ENCODE measurements at places on chromosomes 3 and 15. TPM values are rescaled to one million over a fixed set of nuclear protein-coding genes. Genes with fewer than 3 reads are reported as not detected.

GRCh38 chr3:127027061-127027735 lies 44.3 kb downstream of the PLXNA1 start:
- H3K36me3 ChIP-seq, result peaks cover 69% of the 10 kb centered on the region
- no peak for DNase-seq
- H3K27me3 ChIP-seq, result no peaks in the 10 kb centered on the region
- no peak overlapping the region for H3K27ac ChIP-seq

DNA sequence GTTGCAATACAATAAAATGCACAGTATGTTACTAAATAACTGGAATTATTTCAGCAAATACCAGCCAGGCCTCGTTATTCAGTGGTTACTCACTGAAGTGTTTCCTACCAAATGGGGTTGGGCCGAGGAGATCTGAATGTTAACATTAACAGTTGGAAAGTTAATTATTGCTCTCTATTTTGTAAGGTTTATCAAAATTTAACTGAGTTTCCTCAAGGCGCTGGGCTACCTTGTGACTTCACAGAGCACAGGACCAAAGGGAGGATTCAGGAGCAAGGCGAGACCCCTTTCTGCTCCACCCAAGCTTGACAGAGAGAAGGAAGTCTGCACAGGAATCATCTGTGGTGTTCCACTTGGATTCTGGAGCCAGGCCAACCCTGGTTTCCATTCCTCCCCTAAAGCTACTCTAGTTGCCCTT lies 21.6 kb downstream of the ADAMTS9 start:
- H3K27me3 ChIP-seq, result no peaks in the 10 kb centered on the region
- peaks cover 16% of the 10 kb centered on the region for H3K4me1 ChIP-seq
- H3K27ac ChIP-seq, result no peak overlapping the region
- DNase-seq, result peak; percentile 57
- no peak overlapping the region for H3K4me3 ChIP-seq

DNA sequence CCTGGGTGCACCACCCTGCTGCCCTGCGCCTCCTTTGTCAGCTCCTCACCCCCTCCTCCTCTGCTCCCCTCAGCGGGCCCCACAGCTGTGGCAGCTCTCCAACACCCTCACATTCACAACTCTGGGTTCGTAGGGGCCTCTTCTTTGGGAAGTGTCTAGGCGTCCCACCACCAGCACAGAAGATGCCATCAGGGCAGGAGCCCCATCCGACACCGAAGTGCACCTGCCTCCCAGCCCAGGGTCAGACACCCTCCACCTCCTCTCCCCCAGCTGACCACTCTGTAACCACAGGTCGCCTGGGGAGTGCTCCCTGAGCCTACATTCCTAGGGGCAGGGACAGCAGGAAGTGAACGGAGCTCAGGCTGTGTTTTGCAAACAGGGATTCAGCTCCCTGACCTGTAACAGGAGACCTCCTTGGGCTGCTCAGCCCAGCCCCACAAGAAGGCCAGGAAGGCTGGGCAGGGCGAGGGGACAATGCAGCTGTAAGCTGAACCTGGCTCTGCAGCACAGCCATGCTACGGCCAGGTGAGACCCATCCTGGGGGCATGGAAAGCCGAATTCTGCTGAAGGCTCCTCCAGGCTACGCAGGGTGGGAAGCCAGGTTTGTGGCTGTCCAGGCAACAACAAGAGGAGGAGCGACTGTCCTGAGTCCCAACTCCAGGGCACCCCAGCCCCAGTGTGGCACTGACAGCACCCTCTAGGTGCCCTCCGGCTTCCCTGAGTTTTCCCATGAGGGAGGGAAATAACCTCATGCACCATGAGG lies 269.0 kb downstream of the GOLGA6L6 start:
- no peak for DNase-seq
- no peaks in the 10 kb centered on the region for H3K27me3 ChIP-seq

Gene CCDC39
- total RNA-seq, result 6.7 TPM

- peaks cover 24% of the 10 kb centered on the region for H3K4me1 ChIP-seq
- H3K36me3 ChIP-seq, result peaks cover 29% of the 10 kb centered on the region
- no peak overlapping the region for H3K27ac ChIP-seq
Measured at GRCh38 chr3:58116161-58116955, 94.4 kb downstream of the DNASE1L3 start.

- H3K27me3 ChIP-seq, result no peaks in the 10 kb centered on the region
- H3K36me3 ChIP-seq, result no peaks in the 10 kb centered on the region
- peaks cover 4% of the 10 kb centered on the region for H3K4me1 ChIP-seq
- no peak overlapping the region for H3K4me3 ChIP-seq
- no peak for DNase-seq
- H3K27ac ChIP-seq, result no peak overlapping the region
Measured at GRCh38 chr3:180929376-180929775, 16.9 kb downstream of the FXR1 start.

GRCh38 chr3:120181632-120182031 lies 87.4 kb upstream of the GSK3B start:
- H3K27ac ChIP-seq, result no peak overlapping the region
- H3K36me3 ChIP-seq, result no peaks in the 10 kb centered on the region
- DNase-seq, result no peak
- H3K4me3 ChIP-seq, result no peak overlapping the region
- no peaks in the 10 kb centered on the region for H3K27me3 ChIP-seq
- peaks cover 8% of the 10 kb centered on the region for H3K4me1 ChIP-seq

Gene LYSMD2
- 12.9 TPM for total RNA-seq

Gene DUOX1
- total RNA-seq, result 61.7 TPM

- peak overlapping the region; percentile 90 for H3K4me3 ChIP-seq
- H3K4me1 ChIP-seq, result peaks cover 20% of the 10 kb centered on the region
Measured at GRCh38 chr3:195269375-195270078, 1.4 kb downstream of the XXYLT1 start.

- no peaks in the 10 kb centered on the region for H3K4me1 ChIP-seq
- no peaks in the 10 kb centered on the region for H3K27me3 ChIP-seq
- H3K4me3 ChIP-seq, result no peak overlapping the region
Measured at GRCh38 chr15:32104061-32104995, 74.0 kb downstream of the CHRNA7 start.

- peaks cover 25% of the 10 kb centered on the region for H3K36me3 ChIP-seq
- peak; percentile 73 for DNase-seq
- no peaks in the 10 kb centered on the region for H3K27me3 ChIP-seq
- no peak overlapping the region for H3K4me3 ChIP-seq
- peaks cover 8% of the 10 kb centered on the region for H3K4me1 ChIP-seq
- no peak overlapping the region for H3K27ac ChIP-seq
Measured at GRCh38 chr3:45978006-45978761, 17.4 kb downstream of the FYCO1 start.

DNA sequence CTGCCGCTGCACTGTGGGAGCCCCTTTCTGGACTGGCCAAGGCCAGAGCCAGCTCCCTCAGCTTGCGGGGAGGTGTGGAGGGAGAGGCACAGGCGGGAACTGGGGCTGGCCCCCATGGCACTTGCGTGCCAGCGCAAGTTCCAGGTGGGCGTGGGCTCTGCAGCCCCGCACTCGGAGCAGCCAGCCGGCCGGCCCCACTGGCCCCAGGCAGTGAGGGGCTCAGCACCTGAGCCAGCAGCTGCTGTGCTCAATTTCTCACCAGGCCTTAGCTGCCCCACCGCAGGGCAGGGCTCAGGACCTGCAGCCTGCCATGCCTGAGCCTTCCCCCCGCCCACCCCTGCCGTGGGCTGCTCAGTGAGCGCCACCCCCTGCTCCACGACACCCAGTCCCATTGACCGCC lies 4.6 kb upstream of the GPR156 start:
- no peaks in the 10 kb centered on the region for H3K4me1 ChIP-seq
- no peaks in the 10 kb centered on the region for H3K36me3 ChIP-seq
- no peak for DNase-seq
- H3K27ac ChIP-seq, result no peak overlapping the region
- no peak overlapping the region for H3K4me3 ChIP-seq

Gene EDC3
- 31.9 TPM for total RNA-seq

Gene GOLGA8R
- total RNA-seq, result 9.8 TPM

GRCh38 chr3:123753286-123753685 lies 130.8 kb downstream of the MYLK start:
- no peak overlapping the region for H3K4me3 ChIP-seq
- no peaks in the 10 kb centered on the region for H3K36me3 ChIP-seq
- DNase-seq, result no peak
- no peak overlapping the region for H3K27ac ChIP-seq
- H3K4me1 ChIP-seq, result no peaks in the 10 kb centered on the region

- no peaks in the 10 kb centered on the region for H3K4me1 ChIP-seq
- no peak overlapping the region for H3K27ac ChIP-seq
- H3K4me3 ChIP-seq, result no peak overlapping the region
- no peaks in the 10 kb centered on the region for H3K27me3 ChIP-seq
Measured at GRCh38 chr3:78277801-78278200, 1237.9 kb downstream of the ROBO2 start.

- no peaks in the 10 kb centered on the region for H3K4me1 ChIP-seq
- H3K27me3 ChIP-seq, result no peaks in the 10 kb centered on the region
- no peak overlapping the region for H3K27ac ChIP-seq
- H3K36me3 ChIP-seq, result no peaks in the 10 kb centered on the region
- H3K4me3 ChIP-seq, result no peak overlapping the region
Measured at GRCh38 chr3:22443571-22444233, 692.7 kb upstream of the ZNF385D start.

DNA sequence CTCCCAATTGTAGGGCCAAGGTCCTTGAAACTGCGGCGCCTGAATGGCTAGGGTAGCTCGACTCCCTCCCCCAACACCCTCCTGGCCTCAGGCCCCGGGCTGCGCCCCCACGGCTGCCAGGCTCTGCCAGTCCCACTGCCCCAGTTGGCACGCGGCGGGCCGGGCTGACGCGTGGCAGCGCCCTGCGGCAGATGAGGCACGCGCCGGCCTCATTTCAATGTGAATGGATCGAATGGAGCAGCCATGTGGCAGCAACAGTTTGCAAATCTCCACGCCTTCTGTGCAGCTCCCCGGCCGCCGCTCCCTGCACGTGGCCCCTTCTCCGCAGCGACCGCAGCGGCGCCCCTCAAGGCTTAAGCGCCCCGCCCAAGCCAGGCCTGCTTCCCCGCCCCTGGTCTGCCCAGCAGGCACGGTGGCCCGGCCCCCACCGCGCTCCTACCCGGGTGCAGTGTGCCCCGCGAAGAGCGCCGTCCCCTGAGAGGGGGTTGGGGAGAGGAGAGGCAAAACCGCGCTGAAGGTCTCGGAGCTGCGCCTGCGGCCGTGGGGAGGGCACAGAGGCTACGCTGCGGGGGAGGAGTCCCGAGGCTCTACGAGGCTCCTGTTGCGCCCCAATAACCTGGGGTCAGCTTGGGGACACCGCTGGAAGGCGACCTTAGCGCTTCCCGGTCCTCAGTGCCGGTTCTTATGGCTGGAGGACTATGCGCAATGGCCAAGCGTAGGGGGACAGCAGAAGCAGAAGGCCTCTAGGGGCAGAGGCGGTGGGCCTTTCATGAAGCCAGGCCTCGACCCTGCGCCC lies 3.1 kb upstream of the DLL4 start:
- DNase-seq, result peak; percentile 37
- peaks cover 39% of the 10 kb centered on the region for H3K4me1 ChIP-seq
- H3K27ac ChIP-seq, result no peak overlapping the region
- no peaks in the 10 kb centered on the region for H3K36me3 ChIP-seq

Gene MYL3
- total RNA-seq, result 2.8 TPM

DNA sequence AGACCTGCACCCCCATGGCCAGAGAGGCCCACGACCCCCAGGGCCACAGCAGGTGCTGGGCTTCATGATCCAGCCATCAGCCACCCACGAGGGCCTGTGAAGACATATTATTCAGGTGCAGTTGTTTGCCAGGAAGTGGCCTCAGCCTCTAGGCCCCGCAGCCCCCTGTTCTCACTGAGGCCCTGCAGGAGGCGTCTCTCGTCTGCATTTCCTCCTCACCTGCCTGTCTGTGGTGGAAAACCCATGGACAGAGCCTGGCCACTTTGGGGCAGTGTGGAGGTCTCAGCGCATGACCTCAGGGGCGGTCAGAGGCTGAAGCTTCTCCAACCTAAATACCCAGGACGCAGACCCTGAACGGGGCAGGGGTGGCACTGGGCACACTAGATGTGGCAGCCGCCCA lies 18.6 kb downstream of the UROC1 start:
- no peak overlapping the region for H3K4me3 ChIP-seq
- H3K36me3 ChIP-seq, result no peaks in the 10 kb centered on the region
- H3K27ac ChIP-seq, result no peak overlapping the region
- H3K4me1 ChIP-seq, result no peaks in the 10 kb centered on the region

DNA sequence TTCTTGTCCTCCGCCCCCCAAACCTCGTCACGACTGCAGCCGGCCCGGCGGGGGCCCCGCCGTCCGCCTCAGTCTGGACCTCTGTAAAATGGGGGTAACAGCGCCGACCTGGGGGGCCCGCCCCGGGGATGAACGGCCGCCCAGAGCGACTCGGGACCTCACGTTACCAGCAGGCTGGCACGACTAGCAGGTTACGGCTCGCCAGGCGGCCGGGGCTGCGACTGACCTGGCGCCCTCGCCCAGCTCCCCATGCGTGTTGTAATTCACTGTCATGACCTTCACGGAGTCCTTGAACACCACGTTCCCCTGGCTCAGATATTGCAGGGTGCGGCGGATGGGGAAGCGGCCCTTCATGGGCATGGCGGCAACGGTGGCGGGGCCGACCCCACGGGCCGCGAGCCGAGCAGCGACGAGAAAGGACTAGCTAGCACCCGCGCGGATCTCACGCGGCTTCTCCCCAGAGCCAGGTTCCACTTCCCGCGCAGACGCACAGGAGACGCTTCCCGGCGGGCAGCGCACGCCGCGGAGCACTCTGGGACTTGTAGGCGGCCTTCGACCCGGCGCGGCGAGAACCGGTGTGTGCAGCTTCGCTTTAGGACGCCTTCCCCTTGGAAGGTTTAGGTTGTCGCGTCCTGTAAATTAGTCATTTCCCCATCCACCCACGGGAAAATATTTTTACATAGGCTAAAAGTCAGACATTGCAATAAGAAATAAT lies at the start of gene MRPS25:
Gene MRPS25 (minus strand): TSS at position 481 of the 715 bp plus-strand sequence. CDS start 121 bp downstream, at position 360.
- peak; percentile 94 for DNase-seq
- peak within 1 kb of the TSS; percentile 96 for H3K4me3 ChIP-seq
- H3K36me3 ChIP-seq, result no peaks in the 10 kb centered on the region
- H3K27me3 ChIP-seq, result no peaks in the 10 kb centered on the region
- peak within 1 kb of the TSS; percentile 98 for H3K27ac ChIP-seq
- peaks cover 7% of the 10 kb centered on the region for H3K4me1 ChIP-seq

Gene PRR23E
- not detected for total RNA-seq

GRCh38 chr3:174198199-174198598 lies 660.9 kb upstream of the NAALADL2 start:
- no peak overlapping the region for H3K27ac ChIP-seq
- no peaks in the 10 kb centered on the region for H3K27me3 ChIP-seq
- no peaks in the 10 kb centered on the region for H3K36me3 ChIP-seq
- peak; percentile 96 for DNase-seq

DNA sequence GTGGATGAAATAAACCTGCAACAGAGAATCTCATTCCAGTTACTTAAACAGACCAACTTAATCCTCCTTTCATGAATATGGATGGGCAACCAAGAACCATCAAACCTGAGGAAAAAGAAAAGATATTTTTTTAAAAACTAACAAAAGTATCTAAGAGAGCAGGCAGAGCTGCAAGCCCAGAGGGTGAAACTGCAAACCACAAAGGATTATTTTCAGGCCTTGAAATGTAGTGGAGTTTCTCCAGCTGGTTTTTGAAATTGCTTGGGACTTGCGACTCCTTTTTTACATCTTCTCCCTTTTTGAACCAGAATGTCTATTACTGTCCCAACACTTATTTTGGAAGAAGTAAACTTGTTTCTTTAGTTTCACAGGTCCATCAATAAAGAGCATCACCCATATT lies 87.4 kb downstream of the STAG1 start:
- no peaks in the 10 kb centered on the region for H3K27me3 ChIP-seq
- peaks cover 2% of the 10 kb centered on the region for H3K4me1 ChIP-seq
- no peak overlapping the region for H3K27ac ChIP-seq
- H3K36me3 ChIP-seq, result no peaks in the 10 kb centered on the region

Gene TIPIN
- total RNA-seq, result 5.2 TPM

All from lung (tissue), 17 donors.